ENCODE measurements at places on chromosomes 13 and 19.

DNA sequence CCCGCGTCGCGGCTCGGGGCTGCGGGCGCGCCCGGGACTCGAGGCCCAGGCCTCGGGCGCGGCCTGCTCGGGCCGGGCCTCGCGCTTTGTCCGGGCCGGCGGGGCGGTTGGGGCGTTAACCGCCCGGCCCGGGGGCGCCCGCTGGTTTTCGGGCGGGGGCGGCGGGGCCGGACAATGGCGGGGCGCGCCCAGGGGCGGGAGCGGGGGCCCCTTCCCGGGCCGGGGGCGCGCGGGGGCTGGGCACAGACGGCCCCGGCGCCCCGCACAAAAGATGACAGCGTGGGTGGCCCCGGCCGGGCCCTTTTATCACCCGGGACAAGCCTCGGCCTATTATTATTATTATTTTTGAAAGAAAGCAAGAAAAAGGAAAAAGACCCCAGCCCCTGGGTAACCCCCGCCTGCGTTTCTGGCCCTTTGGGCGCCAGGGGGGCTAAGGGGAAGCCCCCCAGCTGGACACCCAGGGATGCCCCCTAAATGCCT is 419 bp downstream of the KDM4B start:
- DNase-seq: no peak

- no peak for DNase-seq
Measured at GRCh38 chr19:18741124-18742121, 49.7 kb downstream of the COMP start.

GRCh38 chr19:1853295-1854038 is 5.2 kb upstream of the REXO1 start:
- peak; percentile 81 for DNase-seq

DNA sequence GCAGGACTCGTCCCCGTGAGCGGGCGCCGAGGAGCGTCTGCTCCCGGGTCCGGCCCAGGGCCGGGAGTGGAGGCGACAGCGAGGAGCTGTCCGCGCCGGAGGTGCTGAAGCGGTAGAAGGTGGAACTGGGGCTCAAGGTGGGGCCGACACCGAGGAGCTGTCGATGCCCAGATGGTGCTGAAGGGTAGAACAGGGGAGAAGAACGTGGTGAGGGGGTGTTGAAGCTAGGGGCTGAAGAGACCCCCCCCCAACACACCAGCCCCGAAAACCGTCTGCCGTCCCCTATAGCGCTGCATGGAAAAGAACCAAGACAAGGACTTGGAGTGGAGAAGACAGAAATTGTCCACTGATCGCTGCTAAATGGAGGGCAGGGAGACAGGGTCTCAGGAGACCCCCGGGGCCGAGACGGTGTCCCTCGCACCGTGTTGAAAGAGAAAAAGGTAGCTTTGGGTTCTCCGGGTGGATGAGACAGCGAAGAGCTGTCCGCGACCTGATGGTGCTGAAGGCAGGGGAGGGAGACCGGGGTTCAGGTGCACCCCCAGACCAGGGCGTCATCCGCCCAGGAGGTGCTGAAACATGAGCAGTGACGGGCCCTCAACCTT is 7.1 kb upstream of the PDE4C start:
- DNase-seq: peak; percentile 57

GRCh38 chr19:3033595-3034405 is 4.7 kb upstream of the TLE2 start:
- no peak for DNase-seq

Data from fibroblast of villous mesenchyme (primary cell).